Stimulated activated memory B cell treated with anti-CD40 and anti-IgM and Interleukin-4, amounts not matched to agents 10 μg/mL and 1 μg/mL and 100 μg/mL, for 72 hours (primary cell): ENCODE measurements at places on chromosomes 5 and 9.
A peak's percentile ranks its signal among the peaks of the same experiment; 100 is the strongest.

GRCh38 chr5:60727033-60727679, 27.2 kb upstream of the DEPDC1B start:
- ATAC-seq, result no peak

DNA sequence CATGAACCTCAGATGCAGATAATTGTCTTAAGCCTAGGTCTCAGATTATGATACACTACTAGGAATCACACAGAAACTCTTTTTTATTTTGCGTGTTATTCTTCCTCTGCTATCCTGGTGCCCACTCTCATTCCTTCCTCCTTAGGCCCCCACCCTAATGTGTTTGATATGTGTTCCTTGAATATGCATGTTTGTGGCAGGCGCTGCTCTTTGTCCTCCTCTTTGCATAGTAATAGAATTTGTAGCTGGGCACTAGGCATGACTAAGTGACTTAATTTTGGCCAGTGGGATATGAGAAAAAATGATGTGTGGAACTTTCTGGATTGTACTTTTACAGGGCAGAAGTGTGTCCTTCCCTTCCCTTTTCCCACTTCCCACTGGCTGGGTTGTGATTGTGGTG, 345.1 kb downstream of the RAB3C start:
- no peak for ATAC-seq

DNA sequence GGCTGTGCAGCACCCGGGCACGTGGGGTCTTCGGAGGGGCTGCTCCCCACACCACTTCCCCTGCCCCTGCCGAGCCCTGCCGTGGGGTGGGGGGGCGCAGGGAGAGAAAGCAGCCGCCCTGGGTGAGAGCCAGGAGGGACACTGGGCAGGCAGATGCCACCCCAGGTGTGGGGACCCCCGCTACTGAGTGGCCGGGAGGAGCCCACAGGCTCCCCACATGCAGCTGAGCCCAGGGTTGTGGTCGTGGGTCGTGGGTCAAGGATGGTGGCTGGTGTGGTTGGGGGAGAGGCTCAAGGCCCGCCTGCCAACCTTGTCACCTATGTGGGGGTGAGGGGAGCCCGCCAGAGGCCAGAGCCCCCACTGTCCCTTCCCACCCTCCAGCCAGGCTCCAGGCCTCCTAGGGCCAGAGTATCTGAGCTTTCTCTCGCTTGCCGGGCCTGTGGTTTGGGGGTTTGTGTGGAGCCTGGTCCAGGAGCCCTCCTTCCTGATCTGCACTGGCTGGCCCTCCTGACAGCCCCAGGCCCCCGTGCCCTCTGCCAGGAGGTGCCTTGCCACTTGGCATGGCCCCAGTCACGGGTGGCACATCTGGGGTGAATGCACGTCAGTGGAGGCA, 35.5 kb downstream of the EXOC3 start:
- no peak for ATAC-seq

- no peak for ATAC-seq
Measured at GRCh38 chr5:89123581-89123980, 240.6 kb upstream of the MEF2C start.

GRCh38 chr9:94010980-94011533, 55.9 kb upstream of the BARX1 start:
- ATAC-seq, result no peak

DNA sequence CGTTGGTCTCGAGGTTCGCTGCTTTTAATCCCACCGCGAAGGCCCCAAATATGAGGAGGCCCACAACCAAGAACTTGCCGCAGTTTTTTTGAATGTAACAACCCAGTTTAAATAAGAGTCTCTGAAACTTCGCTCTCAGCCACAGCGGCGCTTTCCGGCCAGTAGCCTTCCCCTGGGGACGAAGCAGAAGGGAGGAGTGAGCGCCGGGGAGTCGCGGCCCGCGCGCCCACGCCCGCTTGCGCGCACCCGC, 10.4 kb downstream of the PTCH1 start:
- peak; percentile 53 for ATAC-seq

DNA sequence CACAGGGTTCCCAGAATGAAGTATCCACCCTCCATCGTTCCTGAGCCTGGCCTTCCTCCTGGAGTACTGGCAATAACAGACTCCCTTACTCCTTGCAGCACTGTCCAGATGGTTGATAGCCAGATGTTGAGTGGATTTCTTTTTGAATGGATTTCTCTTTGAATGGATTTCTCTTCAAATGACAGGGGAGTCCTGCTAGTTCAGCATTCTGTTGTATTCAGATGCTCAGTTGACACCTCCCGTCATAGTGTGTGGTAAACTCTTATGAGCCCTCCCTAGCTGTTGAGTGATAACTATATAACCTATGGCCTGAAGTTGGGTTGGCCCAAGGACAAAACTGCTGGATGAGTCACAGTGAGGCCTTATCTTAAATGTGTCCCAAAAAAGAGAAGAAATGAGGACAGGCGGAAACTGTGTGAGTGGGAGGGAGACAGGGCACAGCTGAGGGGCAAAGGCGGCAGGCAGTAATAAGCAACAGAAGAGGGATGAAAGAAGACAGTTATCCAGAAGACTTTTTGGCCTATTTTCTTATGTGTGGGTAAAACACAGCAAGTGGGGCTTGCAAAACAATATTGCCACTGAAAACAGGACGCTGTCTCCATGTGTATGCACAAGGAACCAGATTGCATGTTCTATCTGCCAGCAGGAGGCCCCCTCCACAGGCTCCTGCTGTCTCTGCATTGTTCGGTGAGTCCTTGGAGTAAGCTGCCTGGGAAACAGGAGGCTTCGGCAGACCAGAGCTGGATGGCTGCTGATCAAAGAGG, 209.5 kb upstream of the S1PR3 start:
- ATAC-seq, result no peak

DNA sequence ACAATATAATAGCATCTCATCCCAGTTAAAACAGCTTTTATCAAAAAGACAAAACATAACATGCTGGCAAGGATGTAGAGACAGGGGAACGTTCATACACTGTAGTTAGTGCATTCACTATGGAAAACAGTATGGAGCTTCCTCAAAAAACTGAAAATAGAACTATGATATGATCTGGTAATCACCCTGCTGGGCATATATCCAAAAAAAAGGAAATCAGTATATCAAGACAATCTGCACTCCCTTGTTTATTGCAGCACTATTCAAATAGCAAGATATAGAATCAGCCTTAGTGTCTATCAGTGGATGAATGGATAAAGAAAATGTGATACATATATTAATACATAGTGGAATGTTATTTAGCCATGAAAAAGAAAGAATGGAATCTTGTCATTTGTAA, 88.5 kb downstream of the PBX3 start:
- no peak for ATAC-seq

DNA sequence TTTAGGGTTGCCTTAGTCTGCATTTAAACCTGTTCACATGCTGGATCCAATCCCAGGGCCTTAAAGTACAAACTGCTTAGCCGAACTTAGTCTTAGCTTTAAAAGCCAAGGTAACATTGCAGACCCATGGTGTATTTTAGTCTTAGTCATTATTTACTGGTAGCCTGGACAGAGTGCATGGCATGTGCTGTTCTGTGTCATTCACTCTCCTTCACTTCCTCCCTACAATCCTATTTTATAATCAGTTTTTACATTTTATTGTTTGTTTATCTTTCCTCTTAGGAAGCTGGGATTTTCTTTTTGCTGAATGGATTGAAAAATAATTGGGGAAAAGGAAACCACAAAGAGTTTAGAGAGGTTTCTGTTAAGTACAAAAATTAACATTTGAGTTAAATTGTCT, 29.4 kb upstream of the TAL2 start:
- ATAC-seq, result no peak

DNA sequence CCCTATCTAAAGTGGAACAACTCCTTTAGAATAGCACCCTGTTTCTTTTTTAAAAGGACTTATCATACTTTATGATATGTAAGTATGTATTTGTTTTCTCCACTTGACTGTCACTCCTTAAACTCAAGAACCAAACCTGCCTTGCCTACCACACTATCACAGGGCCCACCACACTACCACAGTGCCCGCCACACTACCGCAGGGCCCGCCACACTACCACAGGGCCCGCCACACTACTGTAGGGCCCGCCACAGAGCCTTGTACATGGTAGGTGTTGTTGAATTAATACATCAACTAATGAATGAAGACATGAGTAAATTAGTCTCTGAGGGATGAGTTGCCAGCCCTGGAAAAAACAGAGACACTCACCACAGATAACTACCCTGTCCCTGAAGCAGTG, 18.0 kb downstream of the SLC31A2 start:
- ATAC-seq, result no peak

GRCh38 chr5:93829346-93829745, 87.9 kb upstream of the POU5F2 start:
- no peak for ATAC-seq

GRCh38 chr5:168481330-168481788, 4.9 kb upstream of the RARS1 start:
- ATAC-seq, result no peak

- ATAC-seq, result peak; percentile 34
Measured at GRCh38 chr5:101897914-101898313, 398.2 kb downstream of the SLCO4C1 start.

DNA sequence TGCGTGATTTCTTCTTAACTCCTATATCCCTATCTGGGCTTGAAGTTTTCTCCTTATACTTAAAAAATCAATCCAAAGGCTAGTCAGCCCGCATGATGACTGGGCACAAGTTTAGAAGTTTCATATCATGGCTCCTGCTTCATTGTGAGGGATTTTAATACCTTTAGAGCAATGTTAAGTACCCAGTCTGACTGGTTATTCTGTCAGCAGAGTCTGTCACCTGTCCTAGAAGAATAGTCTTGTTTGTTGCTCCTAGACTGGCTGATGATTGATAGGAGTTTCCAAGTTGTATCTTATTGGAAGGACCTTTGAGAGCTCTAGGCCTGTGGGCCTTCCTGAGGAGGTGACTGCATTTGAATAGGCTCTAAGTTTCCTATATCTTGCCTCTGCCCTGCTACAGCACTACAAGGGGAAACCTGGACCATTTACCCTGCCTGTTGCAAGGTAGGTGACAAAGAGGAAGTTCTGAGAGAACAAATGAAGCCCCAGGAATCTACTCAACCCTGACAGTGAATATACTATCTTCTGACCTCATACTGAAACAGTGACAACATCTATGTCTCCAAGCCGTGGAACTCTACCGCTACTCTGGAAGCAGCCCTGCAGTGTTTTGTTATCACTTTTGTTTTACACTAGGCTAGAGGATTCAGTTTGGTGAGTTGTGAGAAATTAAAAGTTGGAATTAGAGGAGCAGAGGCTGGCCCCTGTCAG, 66.5 kb downstream of the F2RL2 start:
- peak; percentile 82 for ATAC-seq

DNA sequence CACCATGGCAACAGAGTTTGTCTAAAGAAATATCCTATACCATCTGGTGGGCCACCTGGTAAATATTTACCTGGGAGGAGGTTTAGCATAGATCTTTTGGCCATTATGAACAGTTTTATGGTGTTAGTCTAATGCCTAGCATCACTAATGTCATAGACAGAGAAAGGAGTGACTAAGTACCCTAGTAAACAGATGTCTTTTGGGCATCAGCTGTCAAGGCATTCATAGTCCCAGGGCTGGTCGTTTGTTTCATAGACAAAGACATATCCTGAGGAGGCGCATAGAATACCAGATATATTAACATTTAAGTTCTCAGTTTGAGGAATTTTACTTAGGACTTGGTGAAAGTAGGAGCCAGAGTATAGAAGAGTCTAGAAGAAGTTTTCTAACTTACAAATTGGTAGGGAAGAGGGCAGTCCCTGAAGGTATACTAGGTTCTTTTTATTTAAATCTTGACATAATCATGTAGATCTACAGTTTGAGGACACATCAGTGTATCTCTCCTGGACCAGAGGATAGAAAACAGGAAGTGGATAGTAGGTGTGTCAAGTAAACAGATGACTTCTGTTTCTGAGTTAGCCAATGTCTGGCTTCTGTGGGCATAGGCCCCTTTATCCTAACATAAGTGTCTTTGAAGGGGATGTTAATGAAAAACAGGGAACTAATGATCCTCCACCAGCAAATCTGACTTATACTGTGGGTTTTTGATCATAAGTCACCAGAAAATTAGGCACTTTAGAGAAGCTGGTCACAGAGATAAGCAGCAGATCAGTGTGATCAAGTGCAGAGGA, 105.0 kb upstream of the PRSS3 start:
- no peak for ATAC-seq

DNA sequence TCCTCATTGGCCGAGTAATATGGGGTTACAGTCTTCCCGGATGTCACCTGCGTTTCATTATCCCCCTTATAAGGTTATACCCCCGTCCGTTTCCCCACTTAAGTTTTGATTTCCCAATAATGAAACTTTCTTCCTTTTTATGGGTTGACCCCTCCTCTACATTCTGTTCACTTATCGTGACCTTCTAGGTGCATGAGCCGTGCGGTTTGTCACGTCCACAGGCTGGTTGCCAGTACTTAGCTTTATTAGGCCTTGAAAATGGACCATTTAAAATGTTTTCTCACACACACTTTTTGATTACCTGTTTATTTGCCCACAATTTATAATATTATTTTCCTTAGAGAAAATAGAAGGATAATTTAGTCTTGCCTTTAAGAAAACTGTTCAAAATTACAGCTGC, 111.5 kb downstream of the FAM174A start:
- no peak for ATAC-seq

- ATAC-seq, result no peak
Measured at GRCh38 chr5:114184006-114184405, 177.9 kb upstream of the KCNN2 start.

- ATAC-seq, result no peak
Measured at GRCh38 chr5:44499381-44499780, 110.2 kb upstream of the FGF10 start.

DNA sequence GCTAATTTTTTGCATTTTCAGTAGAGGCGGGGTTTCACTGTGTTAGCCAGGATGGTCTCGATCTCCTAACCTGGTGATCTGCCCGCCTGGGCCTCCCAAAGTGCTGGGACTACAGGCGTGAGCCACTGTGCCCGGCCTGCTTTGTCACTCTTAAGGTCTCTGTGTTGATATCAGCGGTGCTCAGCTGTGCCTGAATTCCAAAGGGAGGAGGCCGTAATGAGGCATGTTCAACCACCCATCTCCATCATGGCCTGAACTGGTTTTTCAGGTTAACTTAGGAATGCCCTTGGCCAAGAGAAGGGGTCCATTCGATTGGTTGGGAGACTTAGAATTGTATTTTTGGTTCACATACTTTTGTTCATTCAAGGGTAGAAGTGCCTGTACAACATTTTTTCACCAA, 22.0 kb downstream of the HSD17B3 start:
- no peak for ATAC-seq

GRCh38 chr9:124468061-124468740, 17.9 kb downstream of the ADGRD2 start:
- peak; percentile 6 for ATAC-seq

- no peak for ATAC-seq
Measured at GRCh38 chr9:130189840-130190239, 17.6 kb downstream of the NCS1 start.

- ATAC-seq, result peak; percentile 2
Measured at GRCh38 chr9:89603767-89604665, 796 bp upstream of the GADD45G start.

GRCh38 chr5:137218896-137219295, 280.2 kb downstream of the SPOCK1 start:
- no peak for ATAC-seq
